T-cell (primary cell): ENCODE measurements at places on chromosomes 11 and 22.
A peak's percentile ranks its signal among the peaks of the same experiment; 100 is the strongest.

DNA sequence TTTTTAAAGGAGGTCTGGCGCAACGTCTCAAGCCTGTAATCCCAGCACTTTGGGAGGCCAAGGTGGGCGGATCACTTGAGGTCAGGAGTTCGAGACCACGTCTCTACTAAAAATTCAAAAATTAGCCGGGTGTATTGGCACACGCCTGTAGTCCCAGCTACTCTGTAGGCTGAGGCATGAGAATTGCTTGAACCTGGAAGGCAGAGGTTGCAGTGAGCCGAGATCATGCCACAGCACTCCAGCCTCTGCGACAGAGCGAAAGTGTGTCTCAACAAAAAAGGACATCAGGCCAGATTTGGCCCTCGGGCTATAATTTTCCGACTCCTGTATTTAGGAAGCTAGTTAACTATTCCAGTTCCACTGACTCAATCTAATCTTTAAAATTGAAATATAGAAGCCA lies 78.7 kb upstream of the SLC25A18 start:
- no peak for DNase-seq

DNA sequence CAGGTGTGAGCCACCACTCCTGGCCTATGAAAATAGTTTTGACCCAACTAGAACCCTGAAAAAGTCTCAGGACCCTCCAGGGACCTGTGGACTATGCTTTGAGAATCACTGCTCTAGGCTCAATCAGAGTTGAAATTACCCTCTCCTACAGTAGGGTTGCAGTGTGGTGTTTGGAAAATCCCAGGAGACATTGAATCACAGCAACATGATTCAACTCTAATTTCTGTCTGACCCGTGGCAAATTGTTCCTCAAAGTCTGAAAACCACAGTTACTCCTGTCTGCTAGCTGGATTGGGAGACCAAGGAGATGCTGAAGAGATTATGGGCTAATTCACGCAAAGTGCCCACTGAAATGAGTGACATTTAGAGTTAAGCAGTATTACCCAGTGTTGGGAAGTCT lies 5.4 kb upstream of the MTMR3 start:
- no peak for DNase-seq

GRCh38 chr22:50701428-50702154 lies 29.0 kb downstream of the SHANK3 start:
- DNase-seq = no peak

DNA sequence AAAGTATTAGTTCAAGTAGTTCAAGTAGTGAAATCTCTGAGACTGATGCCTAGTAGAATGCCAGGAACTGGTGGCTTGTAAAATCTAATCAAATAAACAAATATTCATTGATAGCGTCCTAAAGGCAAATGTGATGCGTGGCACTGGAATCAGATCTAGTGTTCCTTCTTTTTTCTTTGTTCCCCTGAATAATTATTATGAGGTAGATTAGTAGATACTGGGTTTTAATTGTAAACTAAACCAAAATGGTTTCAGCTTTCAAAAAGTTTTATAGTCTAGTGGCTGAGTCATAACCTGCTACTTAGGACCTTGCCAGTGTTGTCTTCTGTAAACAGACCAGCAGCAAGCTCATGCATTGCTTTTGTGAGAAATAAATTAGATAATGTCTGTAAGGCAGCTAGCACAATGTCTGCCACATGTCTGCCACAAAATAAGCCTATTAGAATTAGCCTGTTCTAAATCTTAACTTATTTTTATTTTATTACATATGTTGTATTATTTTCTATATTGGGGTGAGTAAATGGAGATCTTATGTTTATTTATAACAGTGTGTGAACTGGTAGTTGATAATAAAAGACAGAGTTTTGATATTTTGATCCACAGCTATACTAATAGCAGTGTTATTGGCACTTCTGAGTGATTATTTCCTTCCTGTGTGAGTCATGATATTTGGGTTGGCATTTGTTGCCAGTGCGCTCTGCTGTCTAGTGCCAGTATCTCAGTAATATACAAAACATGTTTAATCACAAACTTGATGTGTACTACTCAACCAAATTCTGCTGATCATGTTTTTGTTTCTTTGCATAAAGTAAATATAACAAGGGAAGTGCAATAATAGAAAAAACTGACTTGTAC lies 135.7 kb downstream of the TMEM135 start:
- no peak for DNase-seq

GRCh38 chr22:43951391-43951790 lies 3.9 kb upstream of the SAMM50 start:
- DNase-seq = no peak

- no peak for DNase-seq
Measured at GRCh38 chr11:15139958-15140659, 25.4 kb downstream of the INSC start.

DNA sequence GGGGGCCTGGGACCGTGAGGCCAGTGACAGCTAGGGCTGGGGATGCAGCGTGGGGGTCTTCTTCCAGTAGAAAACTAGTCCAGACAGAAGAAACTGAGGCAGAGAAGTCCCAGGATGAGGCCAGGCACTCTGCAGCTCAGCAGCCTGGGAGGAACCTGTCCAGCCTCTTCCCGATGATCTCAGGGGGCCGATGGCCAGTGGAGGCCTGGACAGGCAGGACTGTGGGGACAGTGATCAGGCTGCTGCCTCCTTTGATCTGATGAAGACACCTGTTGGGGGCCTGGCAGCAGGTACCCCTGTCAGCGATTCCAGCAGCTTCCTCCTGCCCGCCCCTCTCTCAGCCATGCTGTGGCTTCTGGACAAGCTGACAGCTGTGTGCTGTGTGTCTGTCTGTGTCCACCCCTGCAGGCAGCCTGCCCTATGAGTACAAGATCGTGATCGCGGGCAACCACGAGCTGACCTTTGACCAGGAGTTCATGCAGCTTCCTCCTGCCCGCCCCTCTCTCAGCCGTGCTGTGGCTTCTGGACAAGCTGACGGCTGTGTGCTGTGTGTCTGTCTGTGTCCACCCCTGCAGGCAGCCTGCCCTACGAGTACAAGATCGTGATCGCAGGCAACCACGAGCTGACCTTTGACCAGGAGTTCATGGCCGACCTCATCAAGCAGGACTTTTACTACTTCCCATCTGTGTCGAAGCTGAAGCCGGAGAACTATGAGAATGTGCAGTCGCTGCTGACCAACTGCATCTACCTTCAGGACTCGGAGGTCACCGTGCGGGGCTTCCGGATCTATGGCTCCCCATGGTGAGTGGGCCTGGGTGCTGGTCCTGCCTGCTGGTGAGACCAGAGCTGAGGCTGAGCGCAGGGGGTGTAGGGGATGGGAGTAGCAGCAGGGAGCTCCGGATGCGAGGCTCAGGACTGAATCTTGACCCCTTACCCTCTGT lies 62.6 kb downstream of the MPPED1 start:
- DNase-seq = no peak

DNA sequence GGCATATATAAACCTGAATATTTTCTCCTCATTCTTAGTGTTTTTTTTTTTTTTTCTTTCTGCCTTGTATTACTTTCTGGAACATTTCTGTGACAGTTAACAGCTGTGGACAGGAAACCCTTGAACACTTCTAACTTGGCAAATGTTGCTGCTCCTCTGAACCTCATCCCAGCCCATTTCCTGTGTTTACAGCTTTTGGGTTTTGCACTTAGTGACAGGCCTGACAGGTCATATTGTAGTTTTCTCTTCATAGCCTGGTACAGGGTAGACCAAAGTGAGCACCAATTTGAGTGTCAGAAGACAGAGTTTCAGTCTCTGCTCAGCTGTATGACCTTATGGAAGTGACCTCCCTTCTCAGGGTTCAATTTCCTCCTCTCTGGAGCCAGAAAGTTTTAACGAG lies 91.6 kb downstream of the STIM1 start:
- DNase-seq = peak; percentile 60

DNA sequence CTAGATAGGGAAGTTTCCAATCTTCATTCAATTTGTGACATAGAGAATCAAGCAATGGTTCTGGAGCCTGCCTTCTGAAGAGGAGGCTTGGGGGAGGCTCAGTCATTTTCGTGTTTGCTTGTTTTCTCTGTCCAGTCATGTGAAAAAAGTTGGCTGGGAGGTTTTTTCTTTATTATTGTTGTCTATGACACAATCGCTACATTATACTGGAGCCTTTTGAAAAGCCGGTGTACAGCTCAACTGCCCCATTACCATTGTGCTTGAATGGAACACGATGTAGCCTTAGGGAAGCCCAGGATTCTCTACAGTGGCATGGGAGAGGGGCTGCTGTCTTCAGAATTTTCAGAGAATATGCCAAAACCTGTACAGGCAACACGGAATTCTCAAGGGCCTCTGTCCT lies 57.9 kb upstream of the NCAM1 start:
- DNase-seq = no peak

GRCh38 chr22:37591823-37592404 lies 12.0 kb upstream of the LGALS2 start:
- DNase-seq = no peak

DNA sequence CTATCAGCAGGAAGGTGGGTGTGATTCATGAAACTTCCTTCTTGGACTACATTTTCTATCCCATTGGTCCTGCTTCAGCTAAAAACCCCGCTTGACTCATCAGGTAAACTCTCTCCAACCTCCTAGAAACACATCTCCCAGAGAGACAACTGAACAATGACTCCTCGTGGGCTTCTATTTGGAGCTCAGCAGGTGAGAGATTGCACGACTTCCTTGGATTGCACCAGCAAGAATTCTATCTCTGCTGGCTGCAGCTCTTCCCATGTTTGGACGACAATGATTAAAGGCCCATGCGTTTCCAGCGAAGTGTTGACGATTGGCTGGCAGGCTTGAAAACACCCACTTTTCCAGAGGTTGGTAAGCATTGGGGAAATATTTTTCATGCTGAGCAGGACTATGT lies 216.1 kb upstream of the NTM start:
- no peak for DNase-seq

DNA sequence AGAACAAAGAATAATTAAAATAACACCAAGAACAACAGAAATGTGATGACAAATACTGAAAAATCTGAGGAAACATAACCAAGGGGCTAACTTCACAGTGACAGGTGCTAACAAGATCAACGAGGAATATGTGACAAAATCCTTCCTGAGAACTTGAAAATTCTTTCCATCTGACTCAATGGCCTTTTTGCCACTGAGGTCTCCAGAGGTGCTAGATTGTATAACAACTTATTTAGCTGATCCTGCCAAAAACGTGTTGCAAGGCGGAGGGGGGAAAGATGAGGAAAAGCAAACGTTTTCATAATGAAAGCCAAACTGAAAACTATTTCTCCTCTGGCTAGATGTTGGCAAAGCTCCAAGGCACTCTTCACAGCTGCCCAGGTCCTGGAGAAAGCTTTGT lies 364.5 kb downstream of the NTM start:
- no peak for DNase-seq

DNA sequence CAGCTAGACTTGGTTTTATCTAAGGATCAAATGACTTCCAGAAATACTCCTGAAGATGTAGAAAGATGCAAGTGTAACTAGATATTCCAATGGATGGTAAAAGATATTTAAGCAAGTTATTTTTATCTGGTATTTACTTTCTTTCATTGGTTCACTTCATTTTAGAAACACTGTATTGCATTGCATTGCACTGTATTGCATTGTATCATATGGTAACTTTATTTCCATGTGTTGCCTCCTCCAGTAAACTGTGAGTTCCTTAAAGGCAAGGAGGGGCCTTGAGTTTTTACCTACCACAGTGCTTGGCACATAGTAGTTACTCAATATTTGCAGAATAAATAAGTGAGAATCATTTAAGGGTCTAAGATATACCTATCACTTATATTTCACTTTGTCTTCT lies 31.8 kb upstream of the FLI1 start:
- DNase-seq = no peak

DNA sequence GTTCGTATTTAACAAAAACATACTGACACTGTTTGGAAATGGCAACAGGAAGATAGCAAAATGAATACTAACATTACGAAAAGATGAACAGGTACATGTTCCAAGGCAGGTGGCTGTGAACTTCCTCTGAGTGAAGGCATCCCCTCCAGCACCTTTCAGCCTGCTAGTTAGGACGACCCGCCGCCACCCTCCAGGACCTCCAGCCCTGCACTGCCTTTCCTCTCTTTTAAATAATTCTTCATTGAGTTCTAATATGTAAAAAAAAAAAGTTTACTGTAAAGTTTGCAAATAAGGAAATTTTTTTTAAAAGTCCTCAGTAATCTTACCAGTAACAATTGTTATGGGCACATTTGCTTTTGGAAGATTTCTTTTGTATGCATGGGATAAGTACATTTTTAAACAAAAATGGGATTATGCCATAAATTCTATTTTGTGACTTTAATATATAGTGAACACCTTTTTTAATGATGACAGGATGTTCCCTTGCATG lies 6.0 kb downstream of the NEAT1 start:
- DNase-seq = no peak

DNA sequence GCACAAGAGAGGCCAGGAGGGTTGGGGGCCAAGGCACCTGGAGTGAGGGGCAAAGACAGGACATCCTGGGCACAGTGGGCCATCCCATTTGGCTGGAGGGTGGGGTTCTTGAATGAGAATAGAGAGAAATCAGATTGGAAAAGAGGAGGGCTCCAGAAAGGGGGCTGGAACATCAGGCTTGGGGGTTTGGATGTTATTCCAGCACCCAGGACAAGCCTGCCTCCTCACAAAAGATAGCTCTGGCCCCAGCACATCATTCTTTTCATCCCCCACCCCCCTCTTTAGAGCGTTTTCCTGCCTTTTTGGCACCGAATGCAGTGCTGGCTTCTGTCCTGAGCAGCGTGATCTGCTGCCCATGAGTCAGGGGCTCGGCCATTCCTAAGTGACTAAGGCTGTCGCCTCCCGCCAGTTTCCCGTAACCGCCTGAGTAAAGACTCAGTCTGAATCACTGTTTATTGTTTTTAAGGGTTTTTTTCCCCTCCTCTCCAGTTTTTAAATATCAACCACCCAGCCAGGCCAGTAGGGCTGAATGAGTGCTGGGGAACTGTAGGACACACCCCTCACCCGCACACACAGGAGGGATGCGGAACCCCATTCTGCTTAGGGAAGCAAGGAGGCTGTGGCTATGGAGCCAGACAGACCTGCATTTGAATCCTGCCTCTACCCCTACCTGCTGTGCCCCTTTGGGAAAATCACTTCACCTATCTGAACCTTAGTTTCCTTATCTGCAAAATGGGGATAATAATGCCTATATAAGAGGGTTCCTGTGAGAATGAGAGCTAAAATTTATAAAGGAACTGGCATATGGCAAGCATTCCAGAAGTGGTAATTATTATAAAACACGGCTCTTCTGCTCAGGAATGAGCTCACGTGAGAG lies 32.4 kb upstream of the NAV2 start:
- no peak for DNase-seq

GRCh38 chr11:110035357-110035756 lies 57.8 kb upstream of the ZC3H12C start:
- DNase-seq = no peak

GRCh38 chr11:25065746-25066145 lies 568.9 kb downstream of the LUZP2 start:
- DNase-seq = no peak

- peak; percentile 89 for DNase-seq
Measured at GRCh38 chr11:116787786-116788486, at the start of gene ZPR1. Gene ZPR1 (minus strand): TSS chr11:116788023. CDS start chr11:116787990, 33 bp downstream.

- no peak for DNase-seq
Measured at GRCh38 chr11:73325036-73325981, 17.2 kb downstream of the ARHGEF17 start.

- no peak for DNase-seq
Measured at GRCh38 chr11:62574363-62575071, 826 bp upstream of the EEF1G start.
